ENCODE measurements at places on chromosomes 1 and 21. TPM values are rescaled to one million over a fixed set of nuclear protein-coding genes. Genes with fewer than 3 reads are reported as not detected.

Gene MAP10
- 3.9 TPM for total RNA-seq

Gene CDK11A
- 11.0 TPM for total RNA-seq

Gene RHOU
- total RNA-seq = 0.47 TPM

Gene TCHH
- not detected for total RNA-seq

Gene FCRL5
- not detected for total RNA-seq

Gene ATXN7L2
- 5.0 TPM for total RNA-seq

Gene SPRR2G
- not detected for total RNA-seq

Gene PBX1
- total RNA-seq = 20.1 TPM

Gene TRIM17
- not detected for total RNA-seq

Gene ETV3L
- total RNA-seq = not detected

Gene TRNP1
- 3.9 TPM for total RNA-seq

Gene GJB3
- total RNA-seq = 0.57 TPM

Gene SPATA46
- not detected for total RNA-seq

Gene RGS13
- total RNA-seq = 0.20 TPM

Gene GBP4
- 22.2 TPM for total RNA-seq

Gene MROH9
- total RNA-seq = not detected

Gene FCMR
- total RNA-seq = 3.5 TPM

Gene SYPL2
- 0.05 TPM for total RNA-seq

Gene KRTAP12-2
- total RNA-seq = not detected

Gene TSPEAR
- total RNA-seq = not detected

Gene OLFML2B
- 21.1 TPM for total RNA-seq

Gene CR1L
- total RNA-seq = not detected

Gene TMEM125
- total RNA-seq = not detected

Gene SELL
- total RNA-seq = 0.15 TPM

Gene CRYAA
- not detected for total RNA-seq

Gene TP73
- total RNA-seq = 0.91 TPM

Gene TTLL10
- total RNA-seq = not detected

Gene ADAM30
- total RNA-seq = not detected

Gene FCRL6
- not detected for total RNA-seq

Gene LRRC47
- 19.2 TPM for total RNA-seq

Gene PDZK1IP1
- 0.81 TPM for total RNA-seq

Gene GCSAML
- total RNA-seq = 0.42 TPM

Gene TRIM67
- 0.20 TPM for total RNA-seq

Gene ANGPTL1
- not detected for total RNA-seq

Data from M059J (cell line).